ENCODE measurements at places on chromosomes 6 and 20. TPM values are rescaled to one million over a fixed set of nuclear protein-coding genes. Genes with fewer than 3 reads are reported as not detected.

VSX1 gene
- 1.2 TPM for total RNA-seq

CST1 gene
- 1.1 TPM for total RNA-seq

CST3 gene
- total RNA-seq, result 428 TPM

APMAP gene
- 167 TPM for total RNA-seq

SLC25A27 gene
- total RNA-seq, result 0.36 TPM

DDRGK1 gene
- total RNA-seq, result 96.9 TPM

TCF21 gene
- total RNA-seq, result 0.08 TPM

Measured in A549 treated with CORT108297 at 1 μM for 4 hours (cell line).